ENCODE measurements at places on chromosomes 6 and 20.

DNA sequence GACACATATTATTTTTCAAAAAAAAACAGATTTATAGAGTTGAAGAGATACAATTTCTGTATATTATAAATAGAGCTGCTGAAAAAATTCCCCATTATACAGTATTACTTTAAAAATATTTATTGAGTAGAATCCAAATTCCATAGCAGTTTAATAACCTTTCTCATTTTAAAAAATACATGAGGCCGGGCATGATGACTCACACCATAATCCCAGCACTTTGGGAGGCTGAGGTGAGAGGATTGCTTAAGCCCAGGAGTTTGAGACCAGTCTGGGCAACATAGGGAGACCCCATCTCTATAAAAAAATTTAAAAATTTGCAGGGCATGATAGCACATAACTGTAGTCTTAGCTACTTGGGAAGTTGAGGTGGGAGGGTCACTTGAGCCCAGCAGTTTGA is 13.0 kb downstream of the ATRN start:
- DNase-seq: no peak

DNA sequence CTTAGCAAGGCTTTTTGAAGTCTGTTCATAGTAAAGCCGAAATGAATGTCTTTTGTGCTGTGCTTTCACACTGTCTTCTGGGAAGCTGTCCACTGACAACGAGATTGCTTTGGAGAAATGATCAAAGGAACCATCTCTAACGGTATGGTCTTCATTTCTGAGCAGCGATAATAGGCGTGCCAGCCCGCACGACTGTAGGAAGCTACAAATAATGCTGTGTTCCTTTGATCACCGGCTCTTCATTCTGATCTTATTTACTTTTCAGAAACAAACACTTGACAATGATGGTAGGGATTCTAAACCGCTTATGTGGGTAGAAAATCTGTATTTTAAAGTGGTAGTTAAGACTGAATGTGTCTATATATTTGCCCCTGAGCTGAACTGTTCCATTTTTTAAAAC is 306.6 kb upstream of the EXOC2 start:
- DNase-seq: no peak

DNA sequence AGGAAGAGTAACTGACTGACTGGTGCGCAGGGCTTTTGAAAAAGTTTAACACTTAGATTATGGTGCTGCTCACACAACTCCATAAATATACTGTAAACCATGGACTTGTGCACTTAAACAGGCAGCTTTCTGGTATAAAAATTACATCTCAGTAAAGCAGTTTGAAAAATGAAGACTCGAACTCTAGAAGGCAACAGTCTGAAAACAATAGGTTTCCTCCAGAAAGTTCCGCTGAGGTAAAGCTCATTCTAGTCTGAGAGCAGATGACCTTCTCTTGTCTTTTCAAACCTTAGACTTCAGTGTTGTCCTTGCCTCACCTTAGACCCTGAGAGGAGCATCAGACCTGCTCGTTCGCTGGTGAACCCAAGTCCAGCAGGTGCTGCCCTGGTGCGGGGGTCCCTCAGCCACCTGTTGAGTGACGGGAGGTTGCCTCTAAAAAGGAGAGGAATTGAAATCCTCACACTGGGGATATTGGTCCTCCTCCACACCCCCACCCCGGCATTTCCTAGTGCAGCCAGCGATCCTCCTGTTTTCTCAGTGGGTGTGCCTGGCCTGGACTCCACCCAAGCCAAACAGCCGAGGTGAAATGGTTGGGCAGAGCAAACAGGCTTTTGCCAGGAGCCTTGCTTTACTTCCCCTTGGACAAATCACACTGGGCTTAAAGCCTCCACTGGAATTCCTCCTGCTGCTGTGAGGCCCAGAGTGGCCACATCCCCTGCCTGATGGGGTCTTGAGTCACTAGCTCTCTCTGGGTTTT is 14.7 kb upstream of the PYGB start:
- no peak for DNase-seq

DNA sequence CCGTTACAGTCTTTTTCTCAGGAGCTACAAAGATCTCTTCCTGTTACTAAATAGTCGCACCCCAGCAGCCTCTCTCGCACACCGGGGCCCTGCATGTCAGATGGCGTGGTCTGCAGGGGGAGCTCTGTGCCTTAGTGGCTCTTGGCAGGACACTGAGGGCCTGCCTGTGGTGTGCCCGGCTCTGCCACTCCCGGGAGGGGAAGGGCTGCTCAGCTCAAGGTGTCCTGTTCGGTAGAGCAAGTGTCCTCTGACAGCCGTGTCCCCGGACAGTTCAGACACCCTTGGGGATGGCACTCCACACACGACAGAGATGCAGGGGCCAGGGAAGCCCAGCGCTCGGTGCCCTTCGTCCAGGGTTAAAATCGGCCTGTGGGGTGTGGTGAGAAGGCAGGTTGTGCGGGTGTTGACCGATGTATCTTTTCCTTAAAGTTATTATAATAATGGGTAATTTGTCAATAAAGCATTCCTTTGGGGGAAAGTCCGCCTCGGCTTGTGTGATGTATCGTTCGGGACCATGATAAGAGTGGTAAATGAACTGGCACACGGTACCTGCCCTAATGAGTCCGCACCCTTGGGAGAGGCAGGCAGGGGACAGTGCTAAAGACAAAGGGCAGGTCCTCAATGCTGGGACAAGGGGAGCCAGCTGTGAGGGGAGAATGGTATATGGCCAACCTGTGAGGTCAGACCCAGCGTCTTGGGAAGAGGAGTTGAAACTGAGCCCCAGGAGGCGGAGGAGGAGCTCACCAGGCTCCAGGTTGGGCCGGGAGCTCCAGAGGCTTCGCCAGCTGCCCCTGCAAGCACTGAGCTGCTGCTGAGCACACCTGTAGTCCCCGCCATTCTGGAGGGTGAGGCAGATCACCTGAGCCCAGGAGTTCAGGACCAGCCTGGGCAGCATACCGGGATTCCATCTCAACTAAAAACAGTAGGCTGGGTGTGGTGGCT is 3.6 kb upstream of the DNAJC5 start:
- no peak for DNase-seq

- DNase-seq: no peak
These were observed 145.1 kb upstream of the ZNF184 start for GRCh38 chr6:27617700-27618689.

GRCh38 chr6:117480651-117481050 is 1.8 kb upstream of the DCBLD1 start:
- DNase-seq: no peak

GRCh38 chr6:126156973-126157372 is 170.6 kb downstream of the TRMT11 start:
- DNase-seq: no peak

DNA sequence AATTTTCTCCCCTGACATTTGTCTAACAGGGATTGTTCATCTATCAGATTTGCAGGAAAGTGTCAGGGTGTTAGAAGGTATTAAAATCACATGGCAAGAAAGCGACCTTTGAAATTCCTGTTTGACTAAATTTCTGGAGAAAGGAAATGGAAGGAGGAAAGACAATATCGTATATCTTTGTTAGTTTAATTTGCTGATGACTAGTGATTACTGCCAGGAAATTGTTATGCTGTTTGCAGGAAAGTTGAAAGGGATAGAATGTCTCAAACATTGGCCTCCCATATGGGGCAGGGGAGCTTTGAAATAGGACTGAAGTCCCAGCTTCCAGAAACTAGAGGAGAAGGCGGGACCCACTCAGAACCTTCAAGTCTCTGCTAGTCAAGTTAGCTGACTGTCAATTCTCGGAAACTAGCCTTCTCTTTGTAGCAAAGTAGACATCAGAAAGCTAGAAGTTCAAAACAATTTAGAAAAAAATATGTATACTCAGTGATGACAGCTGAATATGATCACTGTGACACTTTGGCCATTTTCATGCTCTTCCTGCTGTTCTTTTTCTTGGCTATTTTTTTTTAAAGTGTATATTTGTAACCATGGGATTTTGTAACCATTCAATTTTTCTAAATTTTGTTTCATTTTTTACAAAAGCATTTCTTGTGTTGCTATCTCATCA is 53.4 kb upstream of the RALGAPA2 start:
- no peak for DNase-seq

DNA sequence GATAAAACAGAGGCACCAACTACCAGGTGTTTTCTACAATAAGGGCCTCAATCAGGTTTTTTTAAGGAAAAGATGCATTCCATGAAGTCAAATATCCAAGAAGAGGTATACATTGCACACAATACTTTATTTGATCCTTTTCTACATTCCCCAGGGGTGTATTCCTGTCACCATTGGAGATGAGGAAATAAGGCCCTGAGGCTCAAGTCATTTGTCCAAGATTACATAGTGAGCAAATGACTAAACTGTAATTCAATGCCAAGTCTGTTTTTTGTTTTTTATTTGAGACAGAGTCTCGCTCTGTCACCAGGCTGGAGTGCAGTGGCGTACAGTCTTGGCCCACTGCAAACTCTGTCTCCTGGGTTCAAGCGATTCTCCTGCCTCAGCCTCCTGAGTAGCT is 69.2 kb upstream of the CDYL start:
- no peak for DNase-seq

DNA sequence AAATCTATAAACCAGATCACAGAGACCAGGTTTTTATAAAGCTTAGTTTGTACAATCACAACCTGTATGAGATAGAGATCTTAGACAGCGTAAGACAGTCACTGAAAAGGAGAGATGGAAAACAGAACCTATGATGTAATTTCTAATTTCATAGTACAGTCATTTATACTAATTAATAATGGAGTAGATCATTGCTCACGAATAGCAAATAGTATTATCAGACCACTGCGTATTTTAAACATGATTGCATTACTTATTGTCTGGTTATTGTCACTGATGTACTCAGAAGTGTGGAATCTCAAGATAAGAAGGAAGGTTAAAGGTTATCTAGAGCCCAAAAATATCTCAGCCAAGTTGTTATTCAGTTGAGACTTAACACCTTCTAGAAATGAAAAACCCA is 115.6 kb downstream of the KHDC1L start:
- DNase-seq: no peak

- DNase-seq: no peak
These were observed 51.9 kb downstream of the ERMARD start for GRCh38 chr6:169803271-169803811.

- DNase-seq: no peak
These were observed 189.0 kb upstream of the UST start for GRCh38 chr6:148557796-148558321.

GRCh38 chr6:54747955-54748354 is 98.6 kb upstream of the FAM83B start:
- DNase-seq: no peak

GRCh38 chr6:26029857-26030653 is 57.2 kb upstream of the HFE start:
- no peak for DNase-seq

DNA sequence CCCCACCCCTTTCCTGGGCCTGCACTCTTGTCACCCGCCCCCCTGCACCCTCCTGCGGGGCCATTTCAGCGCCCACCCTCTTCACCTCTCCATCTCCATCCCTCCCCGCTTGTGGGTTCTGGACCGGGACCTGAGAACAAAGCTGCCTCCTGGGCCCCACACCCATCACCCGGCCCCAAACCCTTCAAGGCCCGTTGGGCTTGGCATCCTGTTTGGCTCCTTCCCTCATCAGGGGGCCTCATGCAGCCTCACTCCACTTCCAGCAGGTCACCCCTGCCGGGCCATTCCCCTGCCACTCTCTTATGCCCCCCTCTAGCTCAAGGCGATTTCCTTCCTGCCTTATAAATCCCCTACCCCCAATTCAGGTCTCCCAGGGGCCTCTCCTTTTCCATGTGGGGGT is 67.4 kb downstream of the SRC start:
- no peak for DNase-seq

GRCh38 chr6:25756382-25757363 is 2.1 kb downstream of the SLC17A4 start:
- no peak for DNase-seq

DNA sequence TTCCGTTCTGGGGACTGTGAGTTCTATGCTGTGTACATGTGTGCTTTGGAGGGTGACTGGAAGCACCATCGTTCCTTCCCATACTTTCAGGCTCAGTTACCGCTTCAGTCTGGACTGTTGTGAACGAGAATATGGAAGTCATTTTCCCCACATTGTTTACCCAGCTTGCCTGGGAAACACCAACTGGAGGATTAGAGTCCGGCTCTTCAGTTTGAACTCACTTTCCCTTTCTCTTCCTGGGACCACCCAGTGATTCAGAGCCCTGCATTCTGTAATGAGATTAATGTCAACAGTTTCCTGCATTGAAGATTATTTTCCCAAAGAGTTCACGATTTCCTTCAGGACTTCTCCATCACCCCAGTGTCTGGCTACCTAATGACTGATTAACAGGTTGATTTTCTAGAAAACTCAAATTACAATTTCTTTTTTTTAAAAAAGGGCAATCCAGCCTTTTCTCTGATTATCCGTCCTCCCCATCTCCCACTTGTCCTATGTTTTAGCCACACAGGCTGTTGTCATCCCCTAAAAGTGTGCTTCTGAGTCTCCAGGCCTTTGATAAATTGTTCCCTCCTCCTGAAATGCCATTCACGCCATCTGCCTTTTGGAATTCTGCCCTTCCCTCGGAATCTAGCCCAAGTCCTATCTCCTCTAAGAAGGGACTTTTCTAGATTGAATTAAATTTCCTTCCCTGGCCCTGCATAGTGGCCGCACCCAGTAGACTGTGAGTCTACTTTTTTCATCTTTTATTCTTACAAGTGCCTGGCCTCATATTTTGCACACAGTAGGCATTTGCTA is 3.3 kb upstream of the TAGAP start:
- no peak for DNase-seq

- peak; percentile 51 for DNase-seq
These were observed 256.6 kb downstream of the C6orf118 start for GRCh38 chr6:165052561-165053480.

- DNase-seq: no peak
These were observed 1.3 kb downstream of the ARHGAP18 start for GRCh38 chr6:129708496-129709195.

GRCh38 chr6:24125980-24126379 is at the start of gene NRSN1:
NRSN1 (plus strand) TSS chr6:24126215; CDS start chr6:24134328, 8,113 bp downstream.
- DNase-seq: peak; percentile 23

- DNase-seq: no peak
These were observed 46.6 kb downstream of the PRSS35 start for GRCh38 chr6:83558975-83559374.

DNA sequence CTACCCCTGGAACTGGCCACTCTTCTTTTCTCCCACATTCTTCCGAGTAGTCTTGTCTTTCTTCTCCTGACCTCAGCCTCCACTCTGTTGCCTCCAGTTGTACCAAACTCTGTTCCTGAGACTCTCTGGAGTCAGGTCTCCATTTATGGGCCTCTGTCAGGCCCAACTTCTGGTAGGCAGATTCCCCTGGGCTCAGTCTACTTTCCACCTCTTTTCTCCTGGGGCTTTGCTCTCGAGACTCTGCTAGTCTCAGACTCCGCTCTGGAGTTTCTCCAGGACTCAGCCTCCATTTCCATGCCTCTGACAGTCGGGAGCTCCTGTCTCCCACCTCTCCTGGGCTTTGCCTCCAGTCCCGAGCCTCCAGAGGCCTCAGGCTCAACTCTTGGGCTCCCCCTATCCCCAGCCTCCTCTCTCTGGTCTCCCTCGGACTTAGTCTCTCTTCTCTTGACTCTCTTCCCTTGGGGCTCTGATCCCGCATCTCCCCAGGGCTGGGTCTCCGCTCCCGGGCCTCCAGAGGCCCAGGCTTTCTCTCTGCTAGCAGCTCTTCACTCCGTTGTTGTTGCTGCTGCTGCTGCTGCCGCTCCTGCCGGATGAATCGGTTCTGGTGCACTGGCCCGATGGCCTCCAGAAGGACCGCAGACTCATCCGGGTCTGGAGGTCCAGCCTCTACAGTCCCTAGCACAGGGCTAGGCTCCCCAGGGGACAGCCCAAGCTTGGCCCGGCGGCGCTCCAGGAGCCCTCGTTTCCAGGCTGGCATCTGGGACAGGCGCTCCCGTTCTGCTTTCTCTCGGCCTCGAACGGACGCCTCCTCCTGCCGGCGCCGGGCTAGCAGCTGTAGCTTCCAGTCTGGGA is 1.1 kb downstream of the PPP1R18 start:
- no peak for DNase-seq

GRCh38 chr6:36216559-36216958 is 20.0 kb downstream of the BRPF3 start:
- no peak for DNase-seq
